ENCODE measurements at places on chromosomes 5 and 9.

DNA sequence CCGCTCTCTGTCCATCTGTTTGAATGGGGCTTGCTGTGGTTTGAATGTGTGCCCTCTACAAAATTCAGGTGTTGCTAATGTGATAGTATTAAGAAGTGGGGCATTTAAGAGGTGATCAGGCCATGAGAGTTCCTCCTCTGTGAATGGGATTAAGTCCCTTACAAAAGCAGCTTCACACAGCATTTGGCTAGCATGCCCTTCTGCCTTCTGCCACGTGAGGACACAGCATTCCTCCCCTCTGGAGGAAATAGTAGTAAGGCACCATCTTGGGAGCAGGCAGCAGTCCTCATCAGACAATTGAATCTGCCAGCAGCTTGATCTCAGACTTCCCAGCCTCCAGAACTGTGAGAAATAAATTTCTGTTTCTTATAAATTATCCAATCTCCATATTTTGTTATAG, 540.2 kb downstream of the CSNK1G3 start:
- DNase-seq = no peak

DNA sequence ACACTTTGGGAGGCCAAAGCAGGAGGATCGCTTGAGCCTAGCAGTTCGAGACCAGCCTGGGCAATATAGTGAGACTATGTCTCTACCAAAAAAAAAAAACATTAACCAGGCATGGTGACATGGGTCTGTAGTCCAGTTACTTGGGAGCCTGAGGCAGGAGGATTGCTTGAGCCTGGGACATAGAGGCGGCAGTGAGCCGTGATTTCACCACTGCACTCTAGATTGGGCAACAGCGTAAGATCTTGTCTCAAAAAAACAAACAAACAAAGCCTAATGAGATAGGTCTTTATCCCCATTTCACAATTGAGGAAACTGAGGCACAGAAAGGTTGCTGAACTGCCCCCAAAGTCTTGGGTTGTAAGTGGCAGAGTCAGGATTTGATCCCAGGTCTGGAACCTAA, 70.5 kb upstream of the RAD23B start:
- no peak for DNase-seq

DNA sequence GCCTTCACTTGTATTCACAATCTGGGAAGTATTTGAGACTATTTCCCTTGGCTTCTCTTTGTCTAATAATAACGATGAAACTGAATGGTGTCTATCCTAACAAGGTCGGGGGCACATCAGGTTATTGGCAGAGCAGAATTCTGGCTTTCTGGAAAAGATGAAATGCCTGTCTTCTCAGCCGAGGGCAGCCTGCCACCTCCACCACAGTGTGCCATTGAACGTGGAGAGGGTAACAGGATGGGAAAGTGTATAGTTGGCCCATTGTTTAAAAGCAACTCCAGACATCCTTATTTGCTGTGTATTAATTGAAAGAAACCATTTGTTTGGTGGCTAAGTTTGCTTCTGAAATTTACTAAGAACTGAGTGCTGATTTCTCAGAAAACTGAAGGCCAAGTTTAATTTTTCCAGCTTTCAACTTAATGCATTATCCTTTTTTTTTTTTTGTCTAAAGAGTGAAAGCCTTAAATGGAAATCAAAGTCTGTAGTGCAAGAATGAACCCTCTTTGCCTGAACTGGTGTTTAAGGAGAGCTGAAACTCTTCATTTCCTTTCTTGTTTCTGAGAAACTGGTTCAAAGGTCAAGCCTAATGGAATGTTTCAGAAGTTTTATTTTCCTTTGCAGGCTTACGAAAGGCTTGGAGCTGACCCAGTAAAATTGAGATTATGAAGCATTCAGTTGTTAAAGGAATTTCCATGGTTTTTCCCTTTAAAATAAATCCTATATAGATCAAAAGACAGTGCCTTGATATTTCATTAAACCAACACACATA, 563.7 kb upstream of the DAP start:
- no peak for DNase-seq

DNA sequence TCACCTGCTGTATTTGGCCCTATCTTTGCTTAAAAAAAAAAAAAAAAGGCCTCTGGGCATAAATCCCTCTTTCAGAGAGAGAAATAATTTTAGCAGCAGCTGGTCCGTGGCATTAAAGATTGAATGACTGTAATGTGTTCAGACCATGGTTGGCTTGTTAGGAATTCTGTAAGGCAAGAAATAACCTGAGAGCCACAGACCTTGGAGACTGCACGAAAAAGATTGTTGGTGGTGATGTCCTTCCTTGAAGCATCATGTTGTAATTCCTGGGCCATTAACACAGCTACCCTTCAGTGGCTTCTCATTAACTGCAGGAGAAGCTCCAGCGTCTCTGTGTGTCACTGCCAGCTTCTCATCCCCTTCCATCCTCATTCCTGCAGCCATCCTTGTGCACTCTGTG, 79.0 kb downstream of the SGCD start:
- DNase-seq = no peak

DNA sequence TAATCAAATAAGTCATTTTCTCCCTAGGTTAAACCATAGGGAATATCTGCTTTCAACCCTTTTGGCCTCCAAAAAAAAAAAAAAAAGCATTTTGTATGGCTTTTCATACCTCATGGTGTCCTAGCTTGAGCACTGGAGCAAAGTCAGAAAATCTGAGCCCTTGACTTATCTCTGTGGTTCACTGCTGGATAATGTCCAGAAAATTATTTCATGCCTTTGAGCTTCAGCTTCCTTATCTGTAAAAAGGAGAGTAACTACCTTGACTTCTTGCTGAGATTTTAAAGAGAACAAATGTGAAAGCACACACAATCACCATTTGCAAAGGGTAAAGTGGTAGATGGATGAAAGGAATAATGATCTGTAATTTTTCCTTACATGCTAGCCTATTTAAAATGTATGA, 165.9 kb downstream of the ALDH1A1 start:
- no peak for DNase-seq

Measured in HT-29 (cell line).